ENCODE measurements at places on chromosomes 5 and 9.

- no peak for DNase-seq
Observed at GRCh38 chr5:118439831-118440230, 548.5 kb downstream of the DTWD2 start.

GRCh38 chr5:98827161-98827560, 53.7 kb downstream of the RGMB start:
- no peak for DNase-seq

DNA sequence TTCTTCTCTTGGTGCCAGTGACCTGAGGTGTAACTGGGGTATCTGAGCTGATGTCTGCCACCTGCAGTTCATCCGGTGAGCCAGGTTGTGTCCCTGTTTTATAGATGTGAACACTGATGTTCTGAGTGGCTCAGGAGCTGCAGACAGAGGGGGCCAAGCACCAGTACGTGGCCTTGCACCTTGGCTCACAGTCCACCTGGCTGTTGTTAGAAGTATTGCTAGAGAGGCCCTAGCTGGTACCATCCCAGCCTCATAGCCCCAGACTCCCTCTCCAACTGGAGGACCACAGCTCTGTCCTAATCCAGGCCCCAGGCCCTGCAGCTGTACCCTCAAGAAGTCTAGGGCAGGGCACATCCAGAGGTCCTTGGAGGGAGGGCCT, 16.2 kb downstream of the PHF2 start:
- no peak for DNase-seq

- no peak for DNase-seq
Observed at GRCh38 chr9:26535151-26535550, 357.5 kb downstream of the CAAP1 start.

Measured in stimulated activated CD4-positive, alpha-beta T cell treated with anti-CD3 and anti-CD28 coated beads, Interleukin-15, amount 100 ng/mL, for 24 hours (primary cell).